ENCODE measurements at places on chromosomes 4 and X. TPM values are rescaled to one million over a fixed set of nuclear protein-coding genes. Genes with fewer than 3 reads are reported as not detected.

Gene CSAG3
- total RNA-seq = not detected

Gene FAM156B
- 28.5 TPM for total RNA-seq

Gene PQBP1
- 50.6 TPM for total RNA-seq

Gene ATOH1
- not detected for total RNA-seq

Gene AKAP14
- total RNA-seq = not detected

Gene MAGEC3
- not detected for total RNA-seq

Gene PRSS12
- 0.16 TPM for total RNA-seq

Gene NLRP2B
- not detected for total RNA-seq

Gene BEND2
- total RNA-seq = not detected
